ENCODE measurements at places on chromosomes 11 and 22. TPM values are rescaled to one million over a fixed set of nuclear protein-coding genes. Genes with fewer than 3 reads are reported as not detected.

DNA sequence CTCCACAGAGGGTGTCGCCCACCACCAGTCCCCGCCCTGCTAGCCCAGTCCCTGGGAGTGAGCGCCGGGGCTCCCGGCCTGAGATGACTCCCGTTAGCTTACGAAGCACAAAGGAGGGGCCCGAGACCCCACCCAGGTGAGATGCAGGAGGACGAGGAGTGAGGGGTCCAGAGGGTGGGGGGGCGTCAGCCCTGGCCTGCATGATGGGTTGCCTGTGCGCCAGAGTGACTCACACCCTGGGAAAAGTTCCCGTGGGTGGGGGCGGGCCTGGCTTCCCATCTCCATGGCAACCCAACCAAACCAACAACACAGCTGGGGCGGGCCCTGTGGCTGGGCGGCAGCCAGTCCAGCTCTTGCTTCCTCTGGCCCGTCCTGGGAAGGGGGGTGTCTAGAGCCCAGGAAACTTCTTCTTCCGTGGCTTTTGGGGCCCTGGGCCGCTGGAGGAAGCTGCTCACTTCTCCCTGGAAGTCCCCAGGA, 4.5 kb downstream of the GAS2L1 start:
- DNase-seq: peak; percentile 98

- DNase-seq: no peak
Measured at GRCh38 chr11:62925308-62925707, 4.1 kb upstream of the CHRM1 start.

GRCh38 chr11:12518606-12519385, 141.4 kb downstream of the PARVA start:
- no peak for DNase-seq

DNA sequence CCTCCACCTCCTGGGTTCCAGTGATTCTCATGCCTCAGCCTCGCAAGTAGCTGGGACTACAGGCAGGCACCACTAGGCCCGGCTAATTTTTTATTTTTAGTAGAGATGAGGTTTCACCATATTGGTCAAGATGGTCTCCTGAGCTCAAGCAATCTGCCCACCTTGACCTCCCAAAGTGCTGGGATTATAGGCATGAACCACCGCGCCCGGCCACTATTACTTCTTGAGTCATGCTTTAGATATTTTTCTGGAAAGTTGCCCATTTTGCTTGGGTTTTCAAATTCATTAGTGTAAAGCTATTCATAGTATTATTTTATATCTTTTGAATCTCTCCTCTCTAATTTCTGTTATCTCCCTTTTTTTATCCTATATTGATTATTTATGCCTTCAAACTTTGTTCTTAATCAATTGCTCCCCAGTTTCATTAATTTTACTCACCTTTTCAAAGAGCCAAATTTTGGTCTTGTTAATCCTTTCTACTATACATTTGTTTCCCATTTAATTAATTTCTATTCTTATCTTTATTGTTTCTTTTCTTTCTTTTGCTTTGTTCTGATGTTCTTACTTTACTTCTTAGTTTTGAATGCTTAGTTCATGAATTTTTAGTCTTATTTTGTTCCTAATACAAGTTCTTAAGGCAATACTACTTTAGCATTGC, 10.3 kb upstream of the RAC2 start:
- DNase-seq: no peak

RFPL1 gene
- not detected for total RNA-seq

IL10RA gene
- total RNA-seq: 10.2 TPM
